NCI-H2081 treated with DMSO at 0.1 percent for 48 hours (cell line): ENCODE measurements at places on chromosomes 4 and X.

DNA sequence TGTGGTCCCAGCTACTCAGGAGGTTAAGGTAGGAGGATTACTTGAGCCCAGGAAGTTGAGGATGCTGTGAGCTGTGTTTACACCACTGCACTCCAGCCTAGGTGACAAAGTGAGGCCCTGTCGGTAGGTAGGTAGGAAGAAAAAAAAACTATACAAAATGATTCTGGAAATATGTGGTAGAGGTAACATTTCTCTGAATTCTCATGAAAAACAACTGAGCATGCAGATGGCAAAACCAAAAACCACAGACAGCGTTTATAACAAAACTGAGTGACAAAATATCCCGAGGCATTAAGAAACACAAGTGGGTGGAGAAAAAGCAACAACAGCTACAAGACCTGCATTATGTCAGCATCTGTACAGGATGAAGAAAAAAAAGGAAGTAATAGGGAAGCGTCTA lies 211.7 kb downstream of the DLG3 start:
- no peak for DNase-seq

DNA sequence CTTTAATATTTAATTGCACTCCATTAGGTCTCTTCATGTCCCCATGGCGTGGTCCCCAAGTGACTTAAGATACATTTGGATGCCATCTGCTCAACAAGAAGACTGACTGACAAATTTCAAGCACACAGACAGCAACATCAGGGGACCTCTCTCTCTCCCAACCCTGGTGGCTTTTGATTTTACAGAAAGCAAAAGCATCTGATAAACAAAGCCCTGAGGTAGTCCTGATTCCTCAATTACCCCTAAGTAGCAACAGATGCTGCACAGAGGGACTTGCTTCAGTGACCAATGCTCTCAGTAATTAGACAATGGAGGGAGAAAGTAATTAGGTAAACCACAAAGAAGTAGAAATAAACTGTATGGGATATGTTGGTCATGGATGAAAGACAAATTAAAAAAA lies 426.4 kb downstream of the INPP4B start:
- DNase-seq: no peak

DNA sequence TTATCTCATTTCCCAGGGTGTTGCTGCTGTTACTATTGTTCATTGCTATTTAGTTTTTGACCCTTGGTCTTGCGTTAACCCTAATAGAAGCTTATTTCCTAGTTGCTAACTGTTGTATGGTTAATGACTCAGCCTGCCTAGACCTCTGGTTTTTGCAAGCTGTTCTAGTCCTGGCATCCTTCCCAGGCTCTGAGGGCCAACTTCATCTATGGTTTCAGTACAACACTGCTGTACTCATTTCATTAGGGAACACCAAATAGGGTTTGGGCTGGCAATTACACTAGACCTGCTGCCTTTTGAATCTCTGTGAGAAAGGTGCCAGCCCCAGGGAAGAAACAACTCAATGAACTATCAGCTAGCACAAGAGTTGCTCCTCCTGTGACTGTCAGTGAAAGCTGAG lies 59.6 kb downstream of the DCX start:
- peak; percentile 66 for DNase-seq

DNA sequence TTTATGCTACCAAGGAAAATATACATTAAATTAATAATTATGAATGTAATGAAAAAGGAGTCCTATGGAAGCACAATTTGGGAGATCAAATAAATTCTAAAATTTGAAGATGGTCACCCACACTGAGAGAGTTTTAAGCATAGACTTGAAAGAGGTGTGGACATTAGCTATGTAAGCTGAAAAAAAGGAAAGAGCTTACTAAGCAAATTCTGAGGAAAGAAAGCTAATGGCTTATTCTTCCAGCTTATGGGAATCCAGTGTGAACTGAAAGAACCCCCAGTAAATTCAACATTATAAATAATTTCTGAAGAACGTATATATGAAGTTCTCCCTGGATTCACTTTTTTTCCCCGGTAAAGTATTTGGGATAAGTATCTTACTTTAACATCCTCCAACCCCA lies 78.2 kb upstream of the GUCY1A1 start:
- no peak for DNase-seq

- DNase-seq: no peak
Observed at GRCh38 chr4:122099896-122100295, 52.2 kb upstream of the BLTP1 start.

DNA sequence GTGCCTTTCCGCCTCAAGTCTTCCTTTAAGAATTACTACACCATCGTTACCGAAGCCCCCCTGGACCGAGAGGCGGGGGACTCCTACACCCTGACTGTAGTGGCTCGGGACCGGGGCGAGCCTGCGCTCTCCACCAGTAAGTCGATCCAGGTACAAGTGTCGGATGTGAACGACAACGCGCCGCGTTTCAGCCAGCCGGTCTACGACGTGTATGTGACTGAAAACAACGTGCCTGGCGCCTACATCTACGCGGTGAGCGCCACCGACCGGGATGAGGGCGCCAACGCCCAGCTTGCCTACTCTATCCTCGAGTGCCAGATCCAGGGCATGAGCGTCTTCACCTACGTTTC lies 2.2 kb downstream of the PCDH10 start:
- no peak for DNase-seq

DNA sequence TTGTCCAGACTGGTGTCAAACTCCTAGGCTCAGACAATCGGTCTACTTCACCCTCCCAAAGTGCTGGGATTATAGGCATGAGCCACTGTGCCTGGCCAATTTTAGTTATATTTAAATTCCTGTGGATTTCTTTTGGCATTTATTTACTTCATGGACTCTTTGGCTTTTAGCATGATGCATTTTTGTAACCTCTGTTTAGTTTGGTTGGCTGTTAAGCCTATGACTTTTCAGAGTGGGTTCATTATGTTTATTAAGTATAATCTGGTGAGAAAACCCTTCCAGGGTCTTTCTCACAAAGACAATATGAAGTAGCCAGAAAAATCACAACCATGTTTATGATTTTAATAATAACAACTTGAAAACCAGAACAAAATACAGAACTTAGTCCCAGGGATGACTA lies 49.4 kb downstream of the USP38 start:
- no peak for DNase-seq

- no peak for DNase-seq
Observed at GRCh38 chr4:8703401-8703696, 110.8 kb downstream of the CPZ start.

GRCh38 chrX:141917801-141918200 lies 14.1 kb downstream of the MAGEC1 start:
- no peak for DNase-seq

GRCh38 chr4:95129031-95129430 lies 371.3 kb downstream of the BMPR1B start:
- no peak for DNase-seq

- no peak for DNase-seq
Observed at GRCh38 chrX:48156014-48156413, 25.6 kb downstream of the SPACA5B start.

GRCh38 chr4:182429896-182430295 lies 186.7 kb downstream of the TENM3 start:
- DNase-seq: no peak

GRCh38 chr4:17817027-17817426 lies 6.2 kb downstream of the NCAPG start:
- peak; percentile 27 for DNase-seq

DNA sequence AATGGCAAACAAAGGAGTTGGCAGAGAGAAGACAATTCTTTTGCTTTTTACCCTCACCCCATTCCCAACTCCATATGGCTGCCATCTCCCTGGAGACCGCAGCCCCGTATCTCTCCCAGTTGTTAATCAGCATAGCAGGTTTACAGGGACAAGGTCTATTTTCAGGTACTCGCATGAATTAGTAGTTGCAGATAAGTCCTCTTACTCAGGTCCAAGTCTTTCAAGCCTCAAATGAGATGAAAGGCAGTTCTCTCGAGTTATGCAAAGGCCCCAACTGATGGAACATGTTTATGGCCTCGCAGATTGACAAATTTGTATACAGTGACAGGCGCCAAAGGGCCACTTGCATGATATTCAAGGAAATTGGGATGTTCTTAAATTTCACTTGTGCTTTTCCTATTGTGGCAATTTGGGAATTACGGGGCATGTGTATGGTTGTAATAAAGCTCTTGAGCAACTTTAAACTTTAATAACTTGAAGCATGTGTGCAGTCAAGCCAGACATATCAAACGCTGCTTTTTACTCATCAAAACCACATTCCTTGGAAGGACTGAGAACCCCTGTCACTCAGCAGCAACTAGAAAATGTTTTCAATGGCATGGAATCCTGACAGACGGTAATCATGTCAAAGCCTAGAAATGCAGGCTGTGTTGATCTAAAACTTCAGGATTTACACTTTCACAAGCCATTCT lies 45.1 kb downstream of the KDR start:
- no peak for DNase-seq

- no peak for DNase-seq
Observed at GRCh38 chr4:104966349-104967033, 180.2 kb upstream of the TET2 start.

DNA sequence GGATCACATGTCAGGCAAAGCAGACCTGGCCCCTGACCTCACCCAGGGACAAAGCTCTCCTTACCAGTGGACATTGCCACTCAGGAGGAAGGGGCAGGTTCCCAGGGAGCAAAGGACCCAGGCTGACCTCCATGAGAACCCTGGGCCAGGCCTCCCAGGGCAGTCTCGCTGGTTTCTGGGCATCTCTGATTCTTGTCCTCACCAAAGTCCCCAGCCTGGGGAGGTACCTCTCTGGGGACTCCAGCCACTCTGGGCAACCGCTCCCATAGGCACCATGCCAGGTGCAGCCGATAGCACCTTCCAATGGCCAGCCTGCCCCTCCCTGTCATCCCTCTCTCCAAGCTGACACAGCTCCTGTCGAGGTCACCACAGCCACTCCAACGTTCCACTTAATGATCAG lies 7.9 kb downstream of the EVC2 start:
- no peak for DNase-seq

DNA sequence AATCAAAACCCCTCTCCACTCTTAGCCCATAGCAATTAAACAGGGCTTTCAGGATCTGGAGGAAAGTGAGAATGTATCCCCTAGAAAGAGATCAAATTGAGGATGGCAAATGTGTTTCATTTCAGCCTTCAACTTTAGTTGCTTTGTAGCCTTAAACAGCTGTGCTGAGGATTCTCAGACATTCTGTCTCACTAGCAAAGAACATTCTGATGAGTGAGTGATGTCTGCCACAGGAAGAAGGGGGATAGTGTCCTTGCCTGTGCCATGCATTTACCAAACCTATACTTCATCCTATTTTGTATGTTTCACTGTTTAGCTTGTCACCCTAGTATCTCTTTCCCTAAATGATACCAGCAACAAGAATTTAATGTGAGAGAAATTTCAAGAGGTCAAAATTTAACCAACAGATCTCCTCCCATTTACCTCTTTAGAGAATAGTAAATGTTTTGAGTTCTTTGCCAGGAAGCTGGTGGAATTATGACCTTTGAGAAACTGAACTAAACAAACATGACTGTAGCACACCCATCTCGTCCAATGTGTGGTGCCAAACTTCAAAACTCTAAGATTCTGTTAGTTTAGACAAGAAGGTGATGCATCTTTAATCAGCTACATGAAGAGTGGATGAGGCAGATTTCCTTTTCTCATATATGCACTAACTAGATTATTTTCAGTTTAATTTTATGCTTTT lies 165.6 kb downstream of the PALLD start:
- no peak for DNase-seq

DNA sequence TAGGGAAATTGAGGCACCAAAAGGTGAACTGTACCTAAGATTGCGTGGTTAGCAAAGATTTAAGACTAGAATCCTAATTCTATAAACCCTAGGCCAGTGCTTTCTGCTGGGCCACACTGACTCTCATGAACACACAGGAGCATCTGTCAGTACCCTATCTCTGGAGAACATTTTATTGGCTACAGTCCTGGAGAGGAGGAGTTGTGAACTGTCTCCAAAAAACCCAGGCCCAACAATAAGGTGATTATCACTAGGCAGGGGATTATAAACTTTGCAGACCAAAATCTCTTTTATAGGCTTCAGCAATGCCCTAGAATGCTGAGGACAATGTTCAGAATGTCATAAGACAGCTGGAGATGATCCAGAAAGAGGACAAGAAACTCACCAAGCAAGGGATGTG lies 24.1 kb downstream of the OPHN1 start:
- DNase-seq: no peak

GRCh38 chr4:48064349-48064748 lies 47.8 kb downstream of the NIPAL1 start:
- no peak for DNase-seq

GRCh38 chr4:1871471-1872021 lies 353 bp downstream of the NSD2 start:
- DNase-seq: no peak

- no peak for DNase-seq
Observed at GRCh38 chr4:168923526-168924194, 86.4 kb downstream of the CBR4 start.

DNA sequence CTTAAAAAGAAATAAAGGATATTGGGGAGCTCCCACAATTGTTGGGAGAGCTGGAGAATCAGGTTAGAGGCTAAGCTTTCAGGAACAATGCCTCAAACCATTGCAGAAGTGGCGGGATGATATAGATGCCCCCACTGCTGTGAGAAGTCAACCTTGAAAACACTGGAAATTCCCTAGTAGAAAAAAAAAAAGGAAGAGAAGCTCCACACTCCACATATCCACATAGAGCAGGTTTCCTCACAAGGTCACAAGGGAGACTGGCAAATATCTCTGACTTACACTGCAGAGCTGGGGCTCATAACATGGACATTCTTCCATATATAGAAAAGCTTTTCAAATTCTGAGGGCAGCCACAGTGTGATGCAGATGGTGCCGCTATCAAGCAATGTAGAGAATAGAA lies 22.7 kb upstream of the OGT start:
- DNase-seq: no peak

- DNase-seq: no peak
Observed at GRCh38 chrX:54509400-54509799, 13.4 kb upstream of the FGD1 start.

DNA sequence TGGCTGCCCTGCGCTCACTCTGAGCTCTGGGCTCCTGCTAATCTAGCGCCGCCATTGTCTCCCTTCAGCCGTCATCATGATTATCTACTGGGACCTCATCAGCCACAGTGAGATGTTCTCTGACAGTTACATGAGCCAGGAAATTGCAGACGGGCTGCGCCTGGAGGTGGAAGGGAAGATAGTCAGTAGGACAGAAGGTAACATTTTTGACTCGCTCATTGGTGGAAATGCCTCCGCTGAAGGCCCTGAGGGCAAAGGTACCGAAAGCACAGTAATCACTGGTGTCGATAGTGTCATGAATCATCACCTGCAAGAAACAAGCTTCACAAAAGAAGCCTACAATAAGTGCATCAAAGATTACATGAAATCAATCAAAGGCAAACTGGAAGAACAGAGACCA lies 21.8 kb upstream of the PIN4 start:
- DNase-seq: no peak

DNA sequence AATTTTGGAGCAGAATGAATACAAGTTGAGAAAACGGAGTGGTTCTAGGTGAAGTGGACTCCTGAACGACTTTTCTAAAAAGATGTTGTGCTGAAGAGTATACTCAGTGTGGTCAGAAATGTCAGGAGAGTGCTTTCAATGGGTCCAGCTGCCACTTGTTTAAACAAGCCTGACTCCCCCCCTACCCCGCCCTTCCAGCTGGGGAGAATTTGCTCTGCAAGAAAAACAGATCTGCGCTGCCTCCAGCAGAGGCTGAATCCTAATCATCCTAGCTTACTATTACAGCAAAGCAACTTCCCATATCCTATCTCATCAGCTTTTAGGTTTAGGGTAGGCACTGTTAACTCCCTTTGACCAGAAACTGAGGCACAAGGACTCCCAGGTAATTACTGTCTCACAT lies 1.9 kb downstream of the MAP3K15 start:
- DNase-seq: no peak

- DNase-seq: no peak
Observed at GRCh38 chr4:81516241-81516640, 44.5 kb upstream of the RASGEF1B start.
